IMR-90 (cell line): ENCODE measurements at places on chromosomes 6 and 20. TPM values are rescaled to one million over a fixed set of nuclear protein-coding genes. Genes with fewer than 3 reads are reported as not detected.
A peak's percentile ranks its signal among the peaks of the same experiment; 100 is the strongest.

- DNase-seq, result no peak
These were observed 606.5 kb downstream of the HACE1 start for GRCh38 chr6:104253236-104253635.

- DNase-seq, result no peak
These were observed 1348.5 kb downstream of the GRIK2 start for GRCh38 chr6:102742028-102742427.

DNA sequence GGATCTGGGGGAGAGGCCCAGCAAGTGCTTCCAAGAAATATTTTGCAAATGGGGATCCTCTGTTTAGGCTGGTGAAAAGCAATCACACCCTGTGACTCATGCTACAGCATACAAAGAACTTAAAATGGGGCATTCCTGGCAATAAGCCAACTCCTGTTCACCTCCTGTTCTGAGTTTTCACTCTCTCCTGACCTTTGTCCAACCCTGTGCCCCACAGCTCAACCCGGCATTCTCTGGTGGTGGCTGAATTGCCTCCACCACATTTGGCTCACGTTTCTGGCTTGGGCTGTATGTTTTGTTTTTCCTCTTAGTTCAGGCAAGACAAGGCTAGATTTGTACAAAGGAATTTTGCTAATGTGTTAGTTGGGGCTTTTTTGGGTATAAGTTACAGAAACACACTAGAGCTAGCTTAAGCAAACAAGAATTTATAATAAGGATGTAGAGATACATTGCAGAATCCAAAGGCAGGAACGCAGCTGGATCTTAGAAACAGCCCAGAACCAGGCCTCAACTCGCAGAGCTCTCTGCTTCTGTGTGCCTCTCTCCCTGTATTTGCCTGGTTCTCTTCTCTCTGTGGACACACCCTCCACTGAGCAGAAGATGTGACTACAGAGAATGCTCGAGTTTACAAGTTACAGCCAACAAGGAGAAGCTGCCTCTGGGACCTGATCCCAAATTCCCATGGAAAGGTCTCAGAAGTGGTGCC is 9.4 kb downstream of the ABCC10 start:
- DNase-seq, result peak; percentile 65

The HLA-DQB2 gene
- not detected in 2 replicates for polyA plus RNA-seq

DNA sequence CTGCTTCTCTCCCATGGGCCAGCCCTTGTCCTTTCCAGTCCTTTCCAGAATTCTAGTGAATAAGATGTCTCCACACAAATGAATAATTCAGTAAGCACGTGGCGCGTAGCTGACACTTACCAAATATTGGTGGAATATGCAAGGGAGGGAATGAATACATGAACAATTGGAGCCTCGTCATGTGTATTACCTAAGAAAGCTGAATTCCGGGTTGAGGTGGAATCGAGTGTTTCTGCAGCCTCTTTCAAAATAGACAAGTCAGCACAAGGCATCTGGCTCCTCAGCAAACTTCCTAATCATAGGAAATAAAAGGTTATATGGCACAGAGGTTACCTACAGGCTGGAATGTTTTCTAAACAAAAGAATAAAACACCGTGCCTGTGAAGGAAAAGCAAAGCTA is 47.0 kb upstream of the NT5E start:
- DNase-seq, result no peak

GRCh38 chr6:63635588-63636517 is at the start of gene PHF3:
TSS of gene PHF3 (plus strand) at chr6:63635802. CDS start at chr6:63646552, 10,750 bp downstream.
- peak; percentile 84 for DNase-seq

The NOTCH4 gene
- polyA plus RNA-seq, result 0.76 and 0.96 TPM in 2 replicates
